GM19239 (cell line): ENCODE measurements at places on chromosomes 2 and 18.

GRCh38 chr2:189012351-189012750 is 38.2 kb downstream of the COL3A1 start:
- DNase-seq: no peak

- no peak for DNase-seq
Observed at GRCh38 chr2:26692897-26693849, 651 bp downstream of the KCNK3 start.

DNA sequence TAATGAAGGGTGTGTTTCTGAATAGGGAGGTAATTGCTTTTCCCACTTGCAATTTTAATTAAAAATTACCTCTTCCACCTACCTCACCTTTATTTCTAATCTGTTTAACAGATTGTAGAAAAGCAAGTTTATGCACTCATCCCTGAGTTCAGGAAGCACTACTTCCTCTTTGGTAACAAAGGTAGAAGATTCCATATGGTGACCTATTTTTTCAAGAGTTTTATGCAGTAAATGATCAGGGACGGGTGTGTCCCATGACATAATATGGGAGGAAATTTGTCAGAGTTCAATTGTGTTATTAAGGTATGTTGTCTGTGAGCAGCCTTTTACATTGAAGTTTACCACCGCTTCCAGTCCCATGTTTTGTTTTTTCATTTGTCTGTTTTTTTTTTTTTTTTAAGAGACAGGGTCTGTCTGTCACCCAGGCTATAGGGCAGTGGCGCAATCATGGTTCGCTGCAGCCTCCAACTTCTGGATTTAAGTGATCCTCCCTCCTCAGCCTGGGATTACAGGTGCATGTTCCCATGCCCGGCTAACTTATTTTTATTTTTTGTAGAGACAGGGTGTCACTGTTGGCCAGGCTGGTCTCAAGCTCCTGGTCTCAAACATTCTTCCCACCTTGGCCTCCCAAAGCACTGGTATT is 68.2 kb downstream of the ASAP2 start:
- DNase-seq: no peak

- DNase-seq: no peak
Observed at GRCh38 chr18:4444306-4444705, 10.8 kb downstream of the DLGAP1 start.

DNA sequence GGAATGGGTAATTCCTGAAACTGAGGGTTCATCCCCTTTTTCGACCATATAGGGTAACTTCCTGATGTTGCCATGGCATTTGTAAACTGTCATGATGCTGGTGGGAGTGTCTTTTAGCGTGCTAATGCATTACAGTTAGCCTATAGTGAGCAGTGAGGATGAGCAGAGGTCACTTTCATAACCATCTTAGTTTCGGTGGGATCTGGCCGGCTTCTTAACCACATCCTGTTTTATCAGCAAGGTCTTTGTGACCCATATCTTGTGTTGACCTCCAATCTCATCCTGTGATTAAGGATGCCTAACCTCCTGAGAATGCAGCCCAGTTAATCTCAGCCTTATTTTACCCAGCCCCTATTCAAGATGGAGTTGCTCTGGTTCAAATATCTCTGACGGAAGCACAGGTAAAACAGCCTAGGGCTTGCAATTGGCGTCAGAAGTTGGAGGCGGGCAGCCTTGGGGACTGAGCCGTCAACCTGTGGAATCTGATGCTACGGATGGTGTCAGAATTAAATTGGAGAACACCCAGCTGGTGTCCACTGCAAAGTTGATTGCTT is 19.5 kb downstream of the RALBP1 start:
- DNase-seq: peak; percentile 7

DNA sequence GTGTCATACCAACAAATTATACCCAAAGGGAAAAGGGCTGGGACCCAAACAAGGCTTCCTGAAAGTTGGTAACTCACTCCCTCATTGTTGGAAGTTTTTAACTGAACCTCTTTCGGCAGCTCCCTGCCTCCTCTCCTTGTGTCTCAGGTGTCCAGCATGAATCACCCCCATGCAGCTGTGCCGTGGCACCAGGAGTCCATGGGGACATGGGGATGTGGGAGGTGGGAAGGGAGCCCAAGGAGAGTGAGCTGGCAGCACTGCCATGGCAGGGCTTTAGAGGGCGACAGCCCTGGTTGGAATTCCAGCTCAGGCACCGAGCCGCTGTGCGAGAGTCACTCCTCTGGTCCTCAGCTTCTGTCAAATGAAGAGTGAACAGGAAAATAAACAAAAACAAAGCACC is 12.5 kb upstream of the GYPC start:
- DNase-seq: no peak

- no peak for DNase-seq
Observed at GRCh38 chr2:119809339-119810048, 49.8 kb downstream of the PTPN4 start.

DNA sequence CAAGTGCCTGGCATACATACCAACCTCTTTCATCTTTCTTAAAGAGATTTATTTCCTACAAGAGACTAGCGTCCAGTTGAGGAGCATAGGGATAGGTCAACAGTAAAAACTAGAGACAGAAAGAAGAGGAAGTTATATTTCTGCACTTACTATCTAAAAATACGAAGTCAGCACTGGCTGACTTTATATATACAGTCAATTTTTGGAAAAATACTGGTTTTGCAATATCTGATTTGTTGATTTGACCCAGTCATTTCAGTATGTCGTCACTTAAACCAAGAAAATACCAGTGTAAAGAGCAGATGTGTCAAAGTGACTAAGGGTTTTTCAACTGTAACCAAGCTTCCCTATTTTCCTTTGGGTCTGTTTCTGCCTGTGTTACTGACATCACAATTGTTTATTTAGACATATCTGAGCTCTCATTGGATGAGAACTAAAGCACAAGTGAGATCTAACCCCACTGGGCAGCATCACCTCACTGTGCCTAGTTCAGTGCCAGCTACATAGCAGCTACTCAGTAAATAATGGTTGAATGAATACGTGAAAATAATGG is 23.0 kb downstream of the CYTIP start:
- DNase-seq: no peak

DNA sequence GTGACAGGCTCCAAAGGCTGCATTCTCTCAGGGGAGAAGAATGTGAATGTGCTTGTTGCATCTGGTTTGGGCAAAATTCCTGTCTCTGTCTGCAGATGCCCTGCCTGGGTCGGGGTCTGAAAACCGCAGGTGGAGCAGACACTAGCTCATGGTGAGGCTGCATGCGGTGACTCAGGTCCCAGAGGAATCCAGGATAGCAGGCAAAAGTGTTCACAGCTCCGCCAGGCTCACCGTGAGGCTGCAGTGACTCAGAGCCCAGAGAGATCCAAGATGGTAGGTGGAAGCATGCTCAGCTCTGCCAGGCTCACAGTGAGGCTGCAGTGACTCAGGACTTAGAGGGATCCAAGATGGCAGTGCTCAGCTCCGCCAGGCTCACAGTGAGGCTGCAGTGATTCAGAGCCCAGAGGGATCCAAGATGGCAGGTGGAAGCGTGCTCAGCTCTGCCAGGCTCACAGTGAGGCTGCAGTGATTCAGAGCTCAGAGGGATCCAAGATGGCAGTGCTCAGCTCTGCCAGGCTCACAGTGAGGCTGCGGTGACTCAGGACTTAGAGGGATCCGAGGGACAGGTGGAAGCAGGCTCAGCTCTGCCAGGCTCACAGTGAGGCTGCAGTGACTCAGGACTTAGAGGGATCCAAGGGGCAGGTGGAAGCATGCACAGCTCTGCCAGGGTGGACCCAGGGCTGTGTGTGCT is 200.5 kb downstream of the ACKR3 start:
- no peak for DNase-seq

GRCh38 chr2:73334045-73334444 is 40.7 kb upstream of the EGR4 start:
- no peak for DNase-seq

- no peak for DNase-seq
Observed at GRCh38 chr2:29520001-29520400, 401.4 kb downstream of the ALK start.

- no peak for DNase-seq
Observed at GRCh38 chr2:105055613-105056012, 17.7 kb downstream of the MRPS9 start.

GRCh38 chr2:225465827-225466226 is 66.3 kb downstream of the NYAP2 start:
- DNase-seq: no peak

DNA sequence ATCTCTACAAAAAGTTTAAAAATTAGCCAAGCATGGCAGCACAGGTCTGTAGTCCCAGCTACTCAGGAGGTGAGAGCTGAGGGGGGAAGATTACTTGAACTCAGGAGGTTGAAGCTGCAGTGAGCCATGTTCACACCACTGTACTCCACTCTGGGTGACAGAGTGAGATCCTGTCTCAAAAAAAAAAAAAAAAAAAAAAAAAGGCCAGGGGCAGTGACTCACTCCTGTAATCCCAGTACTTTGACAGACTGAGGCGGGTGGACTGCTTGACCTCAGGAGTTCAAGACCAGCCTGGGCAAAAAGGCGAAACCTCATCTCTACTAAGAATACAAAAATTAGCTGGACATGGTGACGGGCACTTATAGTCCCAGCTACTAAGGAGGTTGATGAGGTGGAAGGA is 37.0 kb downstream of the PUM2 start:
- no peak for DNase-seq

DNA sequence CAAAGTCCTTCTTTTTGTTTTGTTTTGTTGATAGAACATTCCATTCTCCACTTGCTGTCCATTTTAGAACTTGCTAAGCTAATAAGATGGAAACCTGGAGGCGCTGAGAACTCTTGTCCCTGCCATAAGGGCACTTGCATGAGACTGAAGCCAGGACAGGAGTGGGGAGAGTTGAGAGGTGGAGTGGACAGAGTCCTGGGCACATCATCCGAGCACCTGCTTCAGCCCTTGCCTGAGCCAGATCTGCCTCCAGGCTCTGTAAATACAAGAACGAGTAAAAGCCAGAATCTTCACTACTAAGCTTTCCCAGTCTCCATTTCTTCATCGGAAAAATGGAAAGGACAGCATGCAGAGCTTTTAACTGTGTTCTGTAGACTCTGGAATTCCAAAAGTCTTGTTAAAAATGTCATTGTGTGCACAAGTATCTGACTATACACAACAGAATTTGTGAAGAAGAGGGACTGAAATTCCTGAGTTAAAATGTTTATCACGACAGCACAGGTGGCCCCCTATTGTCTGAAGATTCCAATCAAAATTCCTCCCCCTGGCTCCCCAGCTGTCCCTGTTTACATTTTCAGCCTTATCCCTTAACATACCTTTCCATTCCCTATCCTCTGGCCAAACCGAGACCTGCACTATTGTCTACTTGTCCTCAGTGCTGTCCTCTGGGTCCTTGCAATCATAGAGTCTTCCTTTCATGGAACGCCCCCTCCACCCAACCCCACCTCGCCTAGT is 498.2 kb upstream of the TNP1 start:
- DNase-seq: no peak

- DNase-seq: no peak
Observed at GRCh38 chr2:78676921-78677696, 348.4 kb upstream of the REG3G start.

DNA sequence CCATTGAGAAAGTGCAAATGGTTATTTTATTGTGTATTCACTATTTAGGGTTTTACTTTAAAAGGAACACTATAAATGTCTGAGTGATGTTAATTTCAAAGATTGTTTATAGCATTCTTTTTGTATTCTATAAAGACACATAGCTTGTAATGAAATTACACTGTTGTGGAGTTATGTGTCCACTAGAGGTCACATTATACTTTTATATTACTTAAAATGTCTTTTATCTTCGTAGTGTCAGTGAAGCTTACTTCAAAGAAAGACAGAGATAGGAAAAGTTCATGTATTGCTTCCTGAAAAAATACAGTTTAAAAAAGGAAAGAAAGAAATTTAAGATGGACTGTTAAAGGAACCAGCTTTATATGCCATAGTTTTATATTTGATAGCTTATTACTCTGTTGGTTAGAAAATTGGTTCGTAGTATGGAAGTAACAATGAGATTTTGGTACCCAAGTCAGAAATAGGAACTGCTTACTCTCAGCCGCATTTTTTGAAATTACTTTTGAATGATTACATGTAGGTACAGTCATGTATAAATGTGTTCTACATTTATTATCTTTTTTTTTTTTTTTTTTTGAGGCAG is 20.5 kb downstream of the APLF start:
- no peak for DNase-seq

DNA sequence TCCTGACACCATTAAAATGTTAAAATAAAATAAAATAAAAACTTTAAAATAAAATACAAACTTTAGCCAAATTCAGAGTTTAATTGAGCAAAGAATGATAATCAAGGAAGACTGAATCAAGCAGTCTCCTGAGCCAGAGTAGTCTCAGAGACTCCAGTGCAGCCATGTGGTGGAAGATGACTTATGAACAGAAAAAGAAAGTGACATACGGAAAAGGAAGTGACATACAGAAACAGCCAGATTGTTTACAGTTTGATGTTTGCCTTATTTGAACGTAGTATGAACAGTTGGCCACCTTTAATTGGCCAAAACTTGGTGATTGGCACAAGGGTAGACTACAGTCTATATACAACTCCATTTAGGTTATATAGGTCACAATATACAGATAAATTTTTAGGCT is 787.2 kb downstream of the ADCYAP1 start:
- DNase-seq: no peak

GRCh38 chr2:26691881-26692278 is 642 bp upstream of the KCNK3 start:
- no peak for DNase-seq

DNA sequence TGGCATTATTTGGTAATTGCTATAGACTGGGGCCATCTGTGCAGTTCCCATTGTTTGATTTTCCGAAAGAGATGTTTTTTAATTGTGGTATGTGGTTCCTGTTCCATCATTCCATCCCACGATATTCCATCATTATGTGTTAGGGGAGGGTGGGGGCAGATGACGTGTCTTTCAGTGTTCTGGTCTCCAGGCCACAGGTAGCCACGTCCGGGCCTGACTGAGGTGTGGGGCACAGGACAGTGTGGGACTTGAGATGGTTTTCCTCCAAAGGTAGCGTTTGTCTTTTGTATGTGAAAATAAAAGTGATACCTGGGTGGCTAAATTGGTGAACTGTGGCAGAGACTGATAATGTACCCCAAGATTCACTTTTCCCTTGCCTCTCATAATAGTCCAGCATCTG is 192.2 kb upstream of the HAAO start:
- DNase-seq: no peak

- no peak for DNase-seq
Observed at GRCh38 chr2:162965191-162965590, 126.6 kb upstream of the KCNH7 start.

GRCh38 chr18:44805643-44806042 is 125.0 kb downstream of the SETBP1 start:
- no peak for DNase-seq

DNA sequence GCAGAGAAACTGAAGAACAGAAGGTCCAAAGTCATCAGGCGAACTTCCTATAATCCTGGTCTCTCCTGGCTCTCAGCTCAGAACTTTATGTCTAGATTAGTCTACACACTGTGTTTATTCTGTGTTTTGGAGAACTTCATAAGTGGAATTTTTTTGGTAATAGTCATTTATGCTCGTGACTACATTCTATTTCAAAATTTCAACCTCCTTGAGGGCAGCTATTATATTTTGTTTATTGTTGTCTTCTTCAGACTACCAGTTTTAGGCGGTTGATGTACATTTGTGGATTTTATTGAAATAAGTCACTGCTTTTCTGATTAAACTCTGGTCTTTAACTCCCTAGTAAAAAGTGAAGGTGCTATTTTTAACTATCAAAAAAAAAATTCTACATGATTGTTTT is 816.6 kb downstream of the SATB2 start:
- no peak for DNase-seq

- DNase-seq: no peak
Observed at GRCh38 chr18:62321201-62321600, 3.9 kb upstream of the TNFRSF11A start.

- DNase-seq: no peak
Observed at GRCh38 chr2:144630459-144631215, 110.7 kb upstream of the ZEB2 start.
